Lower lobe of right lung (tissue), 2 donors: ENCODE measurements at places on chromosomes 2 and 18. TPM values are rescaled to one million over a fixed set of nuclear protein-coding genes. Genes with fewer than 3 reads are reported as not detected.
A peak's percentile ranks its signal among the peaks of the same experiment; 100 is the strongest.

Gene CNGA3
- total RNA-seq: 0.18 TPM

Gene SPP2
- total RNA-seq: not detected

Gene MLPH
- total RNA-seq: 394 TPM

DNA sequence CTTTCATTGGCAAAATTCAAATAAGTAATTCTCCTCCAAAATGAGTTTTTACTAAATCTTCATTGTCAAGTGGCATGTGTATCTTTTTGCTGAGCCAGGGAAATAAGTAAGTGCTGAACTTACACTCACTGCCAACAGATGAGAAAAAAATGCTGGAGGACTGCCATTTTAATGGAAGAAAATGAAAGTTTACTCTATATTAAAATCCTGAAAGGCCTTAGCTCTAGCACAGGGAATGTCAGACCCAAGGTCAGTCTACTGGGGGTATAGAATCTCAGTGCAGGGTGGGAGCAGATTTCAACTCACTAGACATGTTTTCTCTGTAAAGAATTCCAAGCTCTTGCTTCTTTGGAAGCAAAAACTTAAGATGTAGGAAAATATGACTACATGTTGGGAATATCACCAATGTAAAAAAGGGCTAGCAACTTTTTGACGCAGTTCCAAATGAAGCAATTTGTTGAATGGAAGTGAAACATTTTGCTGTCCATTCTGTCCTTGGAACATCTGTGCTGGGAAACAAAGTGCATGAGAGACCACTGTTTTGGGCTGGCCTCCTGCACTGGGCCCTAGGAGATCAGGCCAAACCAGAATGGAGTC lies 127.0 kb downstream of the ST6GAL2 start:
- H3K27me3 ChIP-seq: no peaks in the 10 kb centered on the region
- no peak overlapping the region for H3K4me3 ChIP-seq
- no peaks in the 10 kb centered on the region for H3K36me3 ChIP-seq
- H3K27ac ChIP-seq: peak overlapping the region; percentile 13
- no peak for DNase-seq

DNA sequence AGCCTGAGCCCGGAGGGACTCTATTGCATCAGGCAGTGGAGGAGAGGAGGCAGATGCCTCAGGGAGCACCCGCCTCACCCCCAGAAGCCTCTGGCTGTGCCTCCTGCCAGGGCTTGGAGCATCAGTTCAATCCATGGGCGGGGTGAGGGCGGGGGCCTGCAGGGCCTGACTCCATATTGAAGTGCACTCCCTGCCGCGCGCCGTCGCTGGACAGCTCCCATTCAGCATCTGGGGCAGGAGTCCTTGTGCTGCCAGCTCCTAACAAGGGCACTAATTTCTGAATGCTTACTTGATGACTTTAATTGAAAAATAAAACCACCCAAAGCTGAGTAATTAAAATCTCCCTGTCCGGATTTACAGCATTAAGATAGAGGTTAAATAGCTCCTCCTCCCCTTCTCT lies 23.8 kb downstream of the C1QL2 start:
- no peak overlapping the region for H3K4me3 ChIP-seq
- H3K36me3 ChIP-seq: no peaks in the 10 kb centered on the region
- peaks cover 21% of the 10 kb centered on the region for H3K27me3 ChIP-seq
- H3K4me1 ChIP-seq: no peaks in the 10 kb centered on the region
- DNase-seq: no peak

- H3K36me3 ChIP-seq: no peaks in the 10 kb centered on the region
- H3K4me3 ChIP-seq: no peak overlapping the region
- no peak overlapping the region for H3K27ac ChIP-seq
- no peak for DNase-seq
- peaks cover 6% of the 10 kb centered on the region for H3K4me1 ChIP-seq
Measured at GRCh38 chr18:7256618-7257425, 25.9 kb downstream of the LRRC30 start.

GRCh38 chr2:116141891-116142474 lies 1672.5 kb upstream of the DDX18 start:
- H3K4me1 ChIP-seq: no peaks in the 10 kb centered on the region
- H3K27me3 ChIP-seq: no peaks in the 10 kb centered on the region
- no peak overlapping the region for H3K27ac ChIP-seq
- H3K4me3 ChIP-seq: no peak overlapping the region
- H3K36me3 ChIP-seq: no peaks in the 10 kb centered on the region

GRCh38 chr2:88110830-88111229 lies 17.0 kb downstream of the FABP1 start:
- no peaks in the 10 kb centered on the region for H3K27me3 ChIP-seq
- no peak overlapping the region for H3K27ac ChIP-seq
- no peak for DNase-seq
- H3K4me1 ChIP-seq: no peaks in the 10 kb centered on the region
- no peaks in the 10 kb centered on the region for H3K36me3 ChIP-seq
- H3K4me3 ChIP-seq: no peak overlapping the region

- H3K4me3 ChIP-seq: no peak overlapping the region
- no peaks in the 10 kb centered on the region for H3K27me3 ChIP-seq
- H3K27ac ChIP-seq: no peak overlapping the region
- peaks cover 30% of the 10 kb centered on the region for H3K4me1 ChIP-seq
- no peaks in the 10 kb centered on the region for H3K36me3 ChIP-seq
- DNase-seq: no peak
Measured at GRCh38 chr18:23354625-23355024, 98.5 kb upstream of the RIOK3 start.

DNA sequence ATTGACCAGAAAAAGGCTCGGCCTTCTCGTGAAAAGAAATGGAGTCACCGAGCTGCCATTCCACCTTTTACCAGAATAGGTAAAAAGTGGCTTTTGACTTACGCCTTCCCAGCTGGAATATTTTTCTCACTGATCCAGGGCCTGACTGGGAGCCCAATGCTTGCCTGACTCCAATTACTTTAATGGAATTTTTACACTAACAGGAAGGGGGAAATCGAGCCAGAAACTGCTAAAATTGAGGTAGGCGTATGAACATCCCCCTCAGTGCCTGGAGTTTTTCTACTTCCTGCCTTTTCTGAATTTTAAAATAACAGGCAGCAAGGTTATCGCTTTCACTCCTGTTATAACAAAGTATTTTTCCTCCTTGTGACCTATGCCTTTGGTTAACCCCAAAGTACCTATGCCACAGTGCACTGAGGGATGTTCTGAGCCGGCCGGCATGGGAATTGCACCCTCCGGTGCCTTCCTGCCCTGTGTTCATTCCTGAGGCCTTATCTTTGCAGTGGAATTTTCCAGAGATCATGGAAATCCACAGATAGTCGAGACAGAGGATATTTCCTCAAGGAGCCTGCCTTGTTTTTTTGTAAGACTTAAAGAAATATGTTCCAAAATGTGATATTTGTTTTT lies 18.3 kb upstream of the RPL31 start:
- no peak for DNase-seq
- peaks cover 9% of the 10 kb centered on the region for H3K36me3 ChIP-seq
- no peak overlapping the region for H3K27ac ChIP-seq
- H3K27me3 ChIP-seq: no peaks in the 10 kb centered on the region
- H3K4me1 ChIP-seq: no peaks in the 10 kb centered on the region
- H3K4me3 ChIP-seq: no peak overlapping the region

- peaks cover 8% of the 10 kb centered on the region for H3K4me1 ChIP-seq
- peaks cover 69% of the 10 kb centered on the region for H3K27me3 ChIP-seq
- H3K4me3 ChIP-seq: no peak overlapping the region
- no peak overlapping the region for H3K27ac ChIP-seq
- H3K36me3 ChIP-seq: no peaks in the 10 kb centered on the region
- peak; percentile 36 for DNase-seq
Measured at GRCh38 chr2:232483923-232484627, 3.6 kb downstream of the ECEL1 start.
